ENCODE measurements at places on chromosomes 13 and 19.

- no peak for DNase-seq
These were observed 7.3 kb upstream of the FFAR1 start for GRCh38 chr19:35340431-35340830.

DNA sequence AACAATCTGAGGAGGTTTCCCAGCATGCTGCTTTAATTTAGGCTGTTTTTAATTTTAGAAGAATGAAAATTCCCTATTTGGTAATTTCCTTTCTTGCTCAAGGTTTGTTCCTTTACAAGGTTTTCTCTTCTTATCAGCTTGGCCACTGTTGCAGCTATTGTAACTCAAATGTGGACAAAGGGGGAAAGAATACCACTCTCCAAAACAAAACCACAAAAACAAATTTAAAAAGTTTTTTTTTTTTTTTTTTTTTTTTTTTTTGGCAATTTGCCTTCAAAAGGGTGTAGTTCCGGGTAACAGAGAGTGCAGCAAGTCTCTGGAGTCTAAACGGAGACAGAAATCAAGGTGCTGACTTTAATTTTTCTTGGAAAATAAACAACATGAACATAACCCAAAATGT is 306.4 kb upstream of the ARGLU1 start:
- no peak for DNase-seq

- DNase-seq = no peak
These were observed 8.0 kb downstream of the FGF22 start for GRCh38 chr19:647566-648284.

- no peak for DNase-seq
These were observed 77.5 kb upstream of the MIR17HG start for GRCh38 chr13:91270031-91270430.

DNA sequence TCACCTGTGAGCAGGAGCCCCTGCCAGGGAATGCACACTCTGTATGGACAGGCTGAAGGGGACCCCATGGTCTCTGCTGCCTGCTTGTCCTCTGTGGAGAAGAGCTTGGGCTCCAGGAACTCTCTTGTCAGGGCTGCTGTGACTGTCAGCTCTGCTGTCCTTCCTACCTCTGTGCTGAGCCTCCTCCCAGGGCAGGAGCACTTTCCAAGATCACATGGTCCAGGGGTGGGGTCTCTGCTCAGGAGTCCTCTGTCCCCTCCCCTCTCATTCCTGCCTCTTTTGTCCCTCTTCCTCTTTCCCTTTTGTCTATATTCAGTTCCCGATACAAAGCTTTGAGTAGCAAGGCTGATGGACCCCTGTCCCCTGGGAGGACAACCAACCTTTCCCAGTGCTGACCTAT is at the start of gene CEACAM7:
CEACAM7 (minus strand) TSS at position 173 of the 400 bp plus-strand sequence; CDS start at position 68, 105 bp downstream.
- no peak for DNase-seq

Measured in stimulated activated CD4-positive, alpha-beta T cell treated with anti-CD3 and anti-CD28 coated beads, Interleukin-1b, Interleukin-23, amount 100 ng/mL, for 1 hour (primary cell).